ENCODE measurements at places on chromosomes 6 and 20.

DNA sequence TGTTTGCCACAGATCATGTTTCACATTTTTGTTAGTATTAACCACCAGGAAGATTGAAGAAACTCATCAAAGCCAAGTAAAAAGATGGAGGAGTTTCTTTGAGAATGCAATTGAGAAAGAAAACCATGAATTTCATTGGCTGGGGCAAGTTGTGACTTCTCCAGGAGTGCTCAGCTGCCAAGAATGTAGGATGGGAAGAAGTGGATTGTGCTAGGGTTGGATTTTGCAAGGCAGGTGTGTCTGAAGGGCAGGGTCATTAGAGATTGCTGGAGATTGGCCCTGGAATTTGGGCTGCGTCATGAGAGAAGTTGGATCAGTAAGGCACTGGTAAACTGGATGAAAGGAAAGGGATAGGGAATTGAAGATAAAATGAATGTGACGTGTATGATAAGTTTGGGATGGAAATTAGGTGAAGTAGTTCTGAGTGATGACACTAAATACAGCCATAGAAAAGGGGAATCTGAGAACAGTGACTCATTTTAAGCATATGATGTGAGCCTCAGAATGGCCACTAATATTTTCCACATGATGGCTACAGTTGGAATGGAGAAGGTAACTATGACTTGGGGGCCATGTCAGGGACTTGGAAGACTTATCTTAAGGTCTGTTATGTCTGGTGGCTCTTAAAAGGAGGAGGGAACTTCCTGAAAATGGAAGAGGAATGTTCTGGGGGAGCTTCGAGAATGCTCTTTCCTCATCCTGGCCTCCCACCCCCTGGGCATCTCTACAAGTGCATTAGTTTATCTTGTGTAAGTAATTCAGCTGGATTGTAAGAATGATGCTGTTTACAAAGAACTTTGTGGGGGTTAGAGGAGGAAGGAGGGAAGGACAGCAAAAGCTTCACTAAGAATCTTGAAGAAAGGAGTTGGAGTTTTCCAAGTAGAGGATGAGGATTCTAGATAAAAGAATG is 27.8 kb upstream of the ERVFRD-1 start:
- H3K4me1 ChIP-seq = no peaks in the 10 kb centered on the region
- H3K27ac ChIP-seq = no peak overlapping the region
- 0 out of 2 replicates have a peak, but pooled peaks cover 2% of the 10 kb centered on the region for H3K36me3 ChIP-seq
- no peak for DNase-seq
- no peaks in the 10 kb centered on the region for H3K27me3 ChIP-seq
- no peak overlapping the region for H3K4me3 ChIP-seq

- H3K27me3 ChIP-seq = no peaks in the 10 kb centered on the region
- no peaks in the 10 kb centered on the region for H3K4me1 ChIP-seq
- H3K4me3 ChIP-seq = no peak overlapping the region
- no peak overlapping the region for H3K27ac ChIP-seq
These were observed 292.0 kb upstream of the RUNX2 start for GRCh38 chr6:45036103-45036502.

DNA sequence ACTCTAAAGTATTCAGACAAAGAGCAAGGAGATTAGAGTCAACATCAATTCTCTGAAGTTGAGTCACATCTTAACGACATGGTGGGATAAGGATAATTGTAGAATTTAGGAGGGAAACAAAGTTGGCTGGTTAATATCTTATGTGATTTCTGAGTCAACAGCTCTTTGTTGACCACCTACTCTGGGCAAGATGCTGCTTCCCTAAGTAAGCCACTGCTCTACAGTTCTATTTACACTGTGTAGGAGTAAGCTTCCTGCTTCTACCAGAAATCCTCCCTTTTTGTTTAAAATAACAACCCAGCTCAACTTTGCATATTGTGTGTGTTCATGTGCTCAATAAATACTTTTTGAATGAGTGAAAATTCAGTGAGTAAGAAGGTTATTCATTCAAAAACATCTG is 3.1 kb downstream of the HS3ST5 start:
- H3K36me3 ChIP-seq = no peaks in the 10 kb centered on the region
- no peak overlapping the region for H3K4me3 ChIP-seq
- no peaks in the 10 kb centered on the region for H3K4me1 ChIP-seq
- no peaks in the 10 kb centered on the region for H3K27me3 ChIP-seq
- H3K27ac ChIP-seq = no peak overlapping the region

DNA sequence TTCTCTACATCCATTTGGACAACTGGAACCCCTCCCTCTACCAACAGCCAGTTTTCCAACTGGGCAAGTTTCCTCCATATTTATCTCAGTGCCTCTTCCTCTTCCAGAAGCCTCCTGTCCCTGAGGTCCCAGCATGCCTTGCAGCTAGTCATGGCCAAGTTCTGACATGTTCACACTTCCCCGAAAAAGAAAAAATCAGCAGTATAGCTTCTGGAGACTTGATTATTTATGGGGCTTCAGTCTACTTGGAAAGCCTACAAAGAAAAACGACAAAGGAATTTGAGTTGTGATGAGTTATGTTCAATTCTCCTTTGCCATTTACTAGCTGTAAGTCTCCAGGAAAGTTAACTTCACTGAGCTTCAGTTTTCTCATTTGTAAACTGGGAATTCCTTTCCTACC is 406.5 kb downstream of the MAFB start:
- H3K27me3 ChIP-seq = no peaks in the 10 kb centered on the region
- no peaks in the 10 kb centered on the region for H3K36me3 ChIP-seq
- H3K4me3 ChIP-seq = no peak overlapping the region
- peaks cover 5% of the 10 kb centered on the region for H3K4me1 ChIP-seq
- H3K27ac ChIP-seq = no peak overlapping the region

GRCh38 chr6:95501032-95501904 is 76.1 kb upstream of the MANEA start:
- H3K27ac ChIP-seq = no peak overlapping the region
- H3K36me3 ChIP-seq = no peaks in the 10 kb centered on the region
- H3K27me3 ChIP-seq = no peaks in the 10 kb centered on the region
- H3K4me3 ChIP-seq = no peak overlapping the region

DNA sequence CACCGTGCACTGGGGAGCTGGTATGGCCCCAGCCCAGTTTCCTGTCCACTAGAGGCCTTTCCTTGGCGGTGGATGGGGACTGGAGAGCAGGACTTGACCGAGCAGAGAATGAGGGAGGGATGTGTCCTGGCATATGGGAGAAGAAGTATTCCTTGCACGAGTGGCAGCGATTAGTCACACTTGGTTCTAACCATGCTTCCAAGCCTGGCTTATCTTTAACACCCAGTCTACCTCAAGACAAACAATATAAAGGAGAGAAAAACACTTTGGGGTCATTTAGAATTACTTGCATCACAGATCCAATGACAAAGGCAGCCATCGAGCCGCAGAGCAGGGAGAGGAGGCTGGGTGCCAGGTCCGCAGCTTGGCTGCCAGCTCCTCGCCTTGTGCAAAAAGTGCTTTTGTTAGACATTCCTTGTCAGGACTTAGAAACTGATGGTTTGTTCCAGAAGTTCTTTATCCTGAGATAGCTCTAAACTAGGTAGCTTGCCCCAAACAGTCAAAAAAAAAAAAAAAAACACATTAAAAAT is 214.9 kb upstream of the GMDS start:
- no peak for DNase-seq
- no peaks in the 10 kb centered on the region for H3K4me1 ChIP-seq
- no peak overlapping the region for H3K27ac ChIP-seq
- H3K4me3 ChIP-seq = no peak overlapping the region
- no peaks in the 10 kb centered on the region for H3K36me3 ChIP-seq

DNA sequence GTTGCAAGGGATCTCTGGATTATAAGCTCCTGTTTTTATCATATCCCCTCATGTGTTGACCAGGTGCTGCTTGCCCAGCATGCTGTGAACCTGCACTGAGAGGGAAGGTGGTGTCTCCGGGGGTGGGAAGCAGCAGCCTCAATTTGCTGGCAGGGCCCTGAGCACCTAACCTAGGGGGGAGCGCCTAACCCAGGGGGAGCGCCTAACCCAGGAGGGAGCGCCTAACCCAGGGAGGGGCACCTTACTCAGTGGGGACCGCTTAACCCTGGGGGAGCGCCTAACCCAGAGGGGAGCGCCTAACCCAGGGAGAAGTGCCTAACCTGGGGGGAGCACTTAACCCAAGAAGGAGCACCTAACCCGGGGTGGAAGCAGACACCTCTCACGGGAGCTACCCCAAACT is 83.3 kb upstream of the QKI start:
- H3K27ac ChIP-seq = no peak overlapping the region
- H3K27me3 ChIP-seq = no peaks in the 10 kb centered on the region
- no peaks in the 10 kb centered on the region for H3K36me3 ChIP-seq

- no peak overlapping the region for H3K27ac ChIP-seq
- no peaks in the 10 kb centered on the region for H3K4me1 ChIP-seq
- H3K4me3 ChIP-seq = no peak overlapping the region
- H3K27me3 ChIP-seq = no peaks in the 10 kb centered on the region
These were observed 13.1 kb downstream of the FAM184A start for GRCh38 chr6:119065382-119065781.

DNA sequence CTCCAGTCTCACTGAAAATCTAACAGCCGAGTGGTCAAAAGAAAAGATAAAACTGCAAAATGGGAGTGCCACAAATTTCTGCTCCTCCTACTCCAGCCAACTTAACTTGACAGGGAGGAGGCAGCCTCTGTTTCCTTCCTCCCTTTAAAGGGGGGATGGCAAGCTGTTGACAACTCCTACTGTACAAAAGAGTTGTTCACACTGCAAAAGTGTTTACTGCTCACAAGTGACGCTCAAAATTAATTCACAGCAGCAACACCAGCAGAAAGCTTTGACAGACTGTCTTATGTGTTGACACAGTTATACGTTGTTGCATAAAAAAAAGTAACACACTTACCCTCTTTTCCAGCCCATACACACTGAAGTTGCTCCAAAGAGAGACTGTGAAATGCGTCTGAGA is 169.8 kb downstream of the BACH2 start:
- H3K27me3 ChIP-seq = no peaks in the 10 kb centered on the region
- no peak overlapping the region for H3K27ac ChIP-seq
- no peaks in the 10 kb centered on the region for H3K4me1 ChIP-seq

DNA sequence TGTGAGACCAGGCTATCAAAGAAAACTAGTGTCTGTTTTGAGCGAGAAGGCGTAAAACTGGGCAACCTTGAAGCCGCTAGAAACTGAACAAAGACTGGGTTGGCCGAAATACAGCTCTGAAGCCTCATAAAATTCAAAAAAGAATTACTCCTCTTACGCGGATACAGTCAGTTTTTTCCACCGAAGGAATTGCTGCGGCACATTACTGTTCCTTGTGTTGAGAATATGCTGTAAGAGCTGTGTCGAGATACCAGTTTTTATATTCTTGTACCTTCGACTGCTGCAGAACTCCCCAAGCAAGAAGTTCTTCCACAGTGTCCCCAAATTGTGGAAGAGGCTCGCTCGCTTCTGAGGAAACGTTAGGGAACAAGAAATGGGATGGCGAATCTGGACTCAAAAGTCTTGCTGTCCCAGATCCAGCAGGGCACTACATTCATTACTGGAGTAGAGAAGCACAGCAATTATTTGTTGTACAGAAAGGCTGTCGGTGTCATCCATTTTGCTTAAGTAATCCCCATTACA is 523 bp upstream of the COX7A2 start:
- H3K27me3 ChIP-seq = no peaks in the 10 kb centered on the region
- no peaks in the 10 kb centered on the region for H3K4me1 ChIP-seq
- H3K36me3 ChIP-seq = peaks cover 1% of the 10 kb centered on the region
- H3K4me3 ChIP-seq = peak overlapping the region; percentile 54
- DNase-seq = no peak
- no peak overlapping the region for H3K27ac ChIP-seq

GRCh38 chr6:45835721-45836437 is 179.8 kb downstream of the CLIC5 start:
- no peak overlapping the region for H3K27ac ChIP-seq
- H3K36me3 ChIP-seq = no peaks in the 10 kb centered on the region
- DNase-seq = no peak
- H3K4me3 ChIP-seq = no peak overlapping the region
- H3K4me1 ChIP-seq = no peaks in the 10 kb centered on the region
- H3K27me3 ChIP-seq = no peaks in the 10 kb centered on the region

- DNase-seq = no peak
- no peak overlapping the region for H3K4me3 ChIP-seq
- no peaks in the 10 kb centered on the region for H3K4me1 ChIP-seq
- no peak overlapping the region for H3K27ac ChIP-seq
- H3K27me3 ChIP-seq = no peaks in the 10 kb centered on the region
- no peaks in the 10 kb centered on the region for H3K36me3 ChIP-seq
These were observed 76.2 kb downstream of the TSHZ2 start for GRCh38 chr20:53048387-53048786.
